ENCODE measurements at places on chromosomes 12 and 14. TPM values are rescaled to one million over a fixed set of nuclear protein-coding genes. Genes with fewer than 3 reads are reported as not detected.

DNA sequence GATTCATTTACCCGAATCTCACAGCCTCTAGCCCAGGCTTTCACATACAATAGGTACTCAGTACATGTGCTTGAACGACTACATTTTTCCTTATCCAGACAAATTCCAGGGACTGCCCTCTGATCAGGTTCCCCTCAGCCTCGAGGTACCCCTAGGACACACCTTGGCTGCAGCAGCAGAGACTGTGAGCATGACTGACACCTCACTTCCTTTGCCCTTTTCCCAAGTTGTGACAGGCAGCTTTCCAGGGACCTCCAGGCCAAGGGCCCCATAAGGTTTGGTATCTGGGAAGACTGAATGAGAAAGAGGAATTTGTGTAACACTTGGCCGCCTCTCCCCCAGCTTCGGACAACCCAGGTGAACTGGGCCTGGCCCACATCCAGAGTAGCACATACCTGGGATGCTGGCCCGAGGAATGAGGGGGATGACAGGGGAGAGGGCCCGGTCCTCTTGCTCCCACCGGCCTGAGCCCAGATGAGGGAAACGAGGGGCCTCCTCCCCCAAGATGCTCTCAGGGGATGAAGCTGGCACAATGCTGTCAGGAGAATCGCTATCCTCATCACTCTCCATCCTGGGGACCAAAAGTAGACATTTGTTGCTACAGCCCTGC, 10.2 kb upstream of the PRKAG1 start:
- DNase-seq, result no peak

Gene SLC25A47
- 0.04 TPM for total RNA-seq

Gene ADAMTS20
- total RNA-seq, result not detected

- no peak for DNase-seq
These were observed 68.8 kb downstream of the EXOC5 start for GRCh38 chr14:57199921-57200320.

- no peak for DNase-seq
These were observed 248.7 kb upstream of the PELI2 start for GRCh38 chr14:55869397-55870049.

DNA sequence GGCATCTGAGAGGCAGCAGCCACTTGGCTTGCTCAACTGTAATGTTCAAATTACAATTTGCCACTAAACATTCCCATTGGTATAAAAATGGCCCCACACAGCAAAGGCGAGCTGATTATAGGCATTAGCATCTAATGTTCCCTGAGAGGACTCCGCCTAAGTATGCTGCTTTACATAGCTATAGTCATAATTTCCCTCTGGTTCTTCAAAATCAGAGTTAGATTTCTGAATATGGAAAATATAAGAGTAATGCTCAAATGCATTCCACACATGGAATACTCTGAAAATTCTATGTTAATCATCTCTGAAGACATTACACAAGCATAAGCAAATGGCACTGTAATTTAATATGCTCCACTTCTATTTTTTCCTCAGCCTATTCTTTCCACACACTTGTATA, 83.7 kb upstream of the BTG1 start:
- DNase-seq, result no peak

Gene PPP4R4
- not detected for total RNA-seq

GRCh38 chr12:104473374-104473983, 16.7 kb downstream of the CHST11 start:
- DNase-seq, result no peak

DNA sequence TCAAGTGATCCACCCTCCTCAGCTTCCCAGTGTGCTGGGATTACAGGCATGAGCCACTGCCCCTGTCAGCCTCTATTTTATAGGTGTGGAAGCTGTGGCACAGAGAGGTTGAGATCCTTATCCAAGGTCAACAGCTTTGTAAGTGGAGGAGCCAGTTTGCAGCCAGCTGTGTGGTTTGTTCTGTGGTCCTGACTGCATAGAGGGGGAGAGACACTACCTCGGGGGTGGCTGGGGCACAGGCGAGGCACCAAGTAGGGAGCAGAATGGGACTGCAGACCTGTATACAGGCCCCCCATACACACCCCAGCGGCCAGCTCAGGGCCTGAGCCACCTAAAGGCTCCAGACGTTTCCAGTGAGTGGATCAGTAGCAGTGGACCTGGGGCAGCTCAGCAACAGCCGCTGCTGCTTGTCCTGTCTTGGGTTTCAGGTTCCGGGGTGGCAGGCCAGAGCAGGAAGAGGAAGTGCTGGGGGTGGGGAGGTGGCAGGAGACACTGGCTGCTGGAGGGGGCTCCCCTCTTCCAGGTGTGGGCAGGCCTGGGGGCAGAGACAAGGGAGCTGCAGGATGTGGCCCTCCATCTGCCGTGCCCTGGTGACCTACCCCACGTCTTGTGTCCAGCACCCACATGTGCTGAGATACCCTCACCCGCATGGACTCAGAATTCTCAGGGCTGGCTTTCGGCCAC, 11.0 kb downstream of the ORAI1 start:
- DNase-seq, result no peak

- no peak for DNase-seq
These were observed 7.0 kb upstream of the SERPINA1 start for GRCh38 chr14:94395282-94395887.

DNA sequence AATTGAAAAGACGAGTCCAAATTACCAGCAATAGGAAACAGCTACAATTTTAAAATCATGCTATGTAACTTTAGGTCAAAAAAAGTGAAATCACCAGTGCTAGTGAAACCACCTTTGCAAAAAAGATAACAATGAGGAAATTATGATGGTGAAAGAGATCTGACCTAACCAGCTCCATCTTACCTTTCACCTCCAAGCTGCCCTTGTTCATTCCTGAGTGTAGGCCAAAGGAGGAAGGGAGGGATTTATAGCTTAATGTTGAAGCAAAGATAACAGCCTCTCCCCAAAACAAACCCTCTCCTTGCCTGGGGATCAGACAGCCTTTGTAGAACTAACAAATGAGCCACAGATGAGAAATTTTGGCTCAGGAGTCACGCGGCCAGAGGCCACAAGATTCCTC, 83.2 kb upstream of the EIF5 start:
- DNase-seq, result no peak

DNA sequence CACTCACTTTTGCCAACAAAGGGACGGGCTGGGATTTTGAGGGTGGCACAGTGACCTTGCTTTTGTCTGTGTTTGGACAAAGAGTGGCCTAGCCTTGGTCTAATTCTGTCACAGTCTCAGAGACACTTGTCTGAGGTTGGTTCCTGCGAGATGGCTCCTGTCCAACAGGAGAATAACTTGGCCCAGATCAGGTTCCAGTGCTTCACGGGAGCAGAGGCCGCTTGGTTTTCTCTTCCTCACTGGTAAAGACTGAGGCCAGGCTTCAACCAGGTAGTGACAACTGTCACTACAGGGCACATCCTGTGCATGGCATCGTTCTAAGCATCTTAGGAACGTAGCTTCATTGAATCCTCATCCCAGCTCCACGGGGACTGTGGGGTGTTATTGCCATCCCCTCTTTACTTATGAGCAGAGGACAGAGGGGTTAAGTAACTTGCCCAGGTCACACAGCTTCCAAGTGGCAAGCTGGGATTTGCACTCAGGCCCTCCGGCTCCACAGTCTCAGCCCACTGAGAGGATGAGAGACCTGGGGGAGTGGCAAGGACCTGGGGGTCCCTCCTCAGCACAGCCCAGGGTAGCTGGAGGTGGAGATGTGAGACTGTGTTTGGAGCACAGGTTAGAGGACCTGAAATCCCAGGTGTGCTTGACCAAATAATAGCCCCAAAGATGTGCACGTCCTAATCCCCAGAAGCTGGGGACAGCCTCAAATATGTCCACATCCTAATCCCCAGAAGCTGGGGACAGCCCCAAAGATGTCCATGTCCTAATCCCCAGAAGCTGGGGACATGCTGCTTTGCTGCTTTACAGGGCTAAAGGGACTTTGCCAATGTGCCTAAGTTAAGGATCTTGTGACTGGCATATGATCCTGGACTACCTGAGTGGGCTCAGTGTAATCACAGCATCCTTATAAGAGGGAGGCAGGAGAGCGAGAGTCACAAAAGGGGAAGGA, 179.2 kb upstream of the RTL1 start:
- DNase-seq, result no peak

- no peak for DNase-seq
These were observed 18.0 kb upstream of the PHETA1 start for GRCh38 chr12:111386885-111387284.

Gene NINJ2
- 0.66 TPM for total RNA-seq

DNA sequence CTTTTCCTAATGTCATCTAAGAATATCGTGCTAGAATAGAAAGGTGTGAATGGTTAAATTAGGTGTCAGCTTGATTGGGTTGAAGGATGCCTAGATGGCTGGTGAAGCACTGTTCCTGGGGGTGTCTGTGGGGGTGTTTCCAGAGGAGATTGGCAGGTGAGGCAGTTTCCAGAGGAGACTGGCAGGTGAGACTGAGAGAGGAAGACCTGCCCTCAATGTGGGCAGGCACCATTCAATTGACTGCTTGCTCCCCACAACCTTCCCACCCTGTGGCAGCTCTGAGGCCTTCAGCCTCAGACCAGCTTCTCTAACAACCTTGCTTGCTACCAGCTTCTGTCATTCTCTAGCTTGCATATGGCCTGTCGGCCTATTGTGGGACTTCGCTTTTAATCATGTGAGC, 9.2 kb downstream of the RNASE9 start:
- DNase-seq, result no peak

Gene LRTM2
- total RNA-seq, result not detected

DNA sequence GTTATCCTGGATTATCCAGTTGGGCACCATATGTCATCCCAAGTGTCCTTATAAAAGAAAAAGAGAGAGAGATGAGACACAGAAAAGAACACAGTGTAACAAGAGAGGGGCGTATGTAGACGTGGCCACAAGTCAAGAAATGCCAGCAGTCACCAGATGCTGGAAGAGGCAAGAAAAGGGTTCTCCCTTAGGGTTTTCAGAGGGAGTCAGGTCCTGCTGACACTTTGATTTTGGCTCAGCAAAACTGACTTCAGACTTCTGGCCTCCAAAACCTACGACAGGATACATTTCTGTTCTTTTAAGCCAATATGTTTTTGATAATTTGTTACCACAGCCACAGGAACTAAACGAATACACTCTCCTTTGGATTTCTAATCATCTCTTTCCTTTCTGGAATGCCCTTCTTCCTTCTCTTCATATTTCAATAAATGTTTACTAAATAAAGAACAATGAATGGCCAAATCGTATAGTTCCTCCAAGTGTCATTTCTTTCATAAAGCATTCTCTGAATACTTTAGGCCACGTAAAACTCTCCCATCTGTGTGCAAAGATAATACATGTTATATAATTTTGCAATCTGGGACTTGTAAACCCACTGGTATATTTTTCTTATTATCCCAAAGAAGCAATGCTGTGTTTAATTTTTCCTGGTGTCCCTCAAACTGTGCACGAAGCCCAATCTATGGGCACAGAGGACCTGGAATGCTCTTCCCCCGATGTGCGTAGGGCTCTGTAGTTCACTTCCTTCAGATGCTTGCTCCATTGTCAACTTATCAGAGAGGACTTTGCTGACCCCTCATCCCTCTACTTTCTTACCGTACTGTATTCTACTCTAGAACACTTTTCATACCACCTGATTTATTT, 303.6 kb downstream of the CEP128 start:
- DNase-seq, result no peak

Gene RERG
- not detected for total RNA-seq

GRCh38 chr12:124956571-124956970, 32.4 kb downstream of the DHX37 start:
- no peak for DNase-seq

GRCh38 chr12:125201090-125201489, 135.9 kb downstream of the AACS start:
- no peak for DNase-seq

Gene GLIPR1L1
- not detected for total RNA-seq

- no peak for DNase-seq
These were observed 55.3 kb downstream of the DERA start for GRCh38 chr12:15966426-15966825.

DNA sequence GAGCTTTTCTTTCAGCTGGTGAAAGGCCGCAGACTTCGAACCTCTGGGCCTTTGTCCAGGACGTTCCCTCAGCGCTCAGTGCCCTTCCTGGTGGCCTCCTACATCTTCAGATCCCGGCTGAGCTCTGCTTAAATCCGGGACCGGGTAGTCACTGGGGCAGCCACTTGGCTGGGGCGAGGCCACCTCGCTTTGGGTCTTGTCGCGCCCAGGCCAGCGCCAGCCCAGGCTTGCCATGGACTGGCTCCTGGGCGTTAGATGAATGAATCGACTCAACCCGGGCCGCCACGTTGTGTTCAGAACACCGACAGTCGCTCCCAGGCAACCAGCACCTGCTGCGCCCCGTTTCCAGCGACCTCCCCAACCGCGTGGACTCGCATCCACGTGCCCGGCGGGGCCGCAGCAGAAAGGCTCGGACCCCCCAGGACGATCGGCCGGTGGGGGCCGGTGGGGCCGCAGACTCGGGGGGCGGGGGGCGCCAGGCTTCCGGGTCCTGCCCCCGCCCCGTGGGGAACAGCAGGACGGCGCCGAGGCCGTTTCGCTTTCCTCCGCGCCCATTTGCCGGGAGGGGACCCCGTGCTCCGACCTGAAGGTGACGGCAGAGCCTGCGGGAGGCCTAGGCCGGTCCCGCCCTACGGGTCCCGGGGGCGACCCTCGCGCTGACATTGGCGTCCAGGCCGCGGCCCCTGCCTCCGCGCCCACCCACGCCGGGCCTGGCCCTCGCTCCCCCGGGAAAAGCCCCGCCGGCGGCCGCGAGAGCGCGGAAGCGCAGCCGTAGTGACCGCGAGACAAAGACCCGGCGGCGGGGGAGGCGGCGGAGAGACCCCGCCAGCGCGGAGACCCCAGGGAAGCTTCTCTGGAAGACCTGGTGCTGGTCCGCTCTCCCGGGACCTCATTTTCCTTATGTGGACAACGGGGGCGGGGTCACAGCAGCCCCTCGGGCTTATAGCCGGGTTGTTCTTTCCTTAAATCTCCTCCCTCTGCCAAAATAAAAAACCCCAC, 37.3 kb upstream of the RCOR1 start:
- no peak for DNase-seq

Gene C12orf54
- not detected for total RNA-seq

GRCh38 chr14:72704502-72704901, 189.4 kb downstream of the DPF3 start:
- DNase-seq, result no peak

DNA sequence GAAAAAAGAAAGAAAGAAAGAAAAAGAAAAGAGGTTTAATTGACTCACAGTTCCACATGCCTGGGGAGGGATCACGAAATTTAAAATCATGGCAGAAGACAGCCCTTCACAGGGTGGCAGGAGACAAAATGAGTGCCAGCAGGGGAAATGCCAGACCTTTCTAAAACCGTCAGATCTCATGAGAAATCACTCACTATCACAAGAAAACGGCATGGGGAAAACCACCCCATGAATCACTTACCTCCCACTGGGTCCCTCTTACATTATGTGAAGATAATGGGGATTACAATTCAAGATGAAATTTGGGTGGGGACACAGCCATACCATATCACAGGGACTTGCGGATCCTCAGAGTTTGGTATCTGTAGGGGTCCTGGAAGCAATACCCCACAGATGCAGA, 16.3 kb upstream of the EGLN3 start:
- DNase-seq, result no peak

- no peak for DNase-seq
These were observed 30.4 kb downstream of the RAP1B start for GRCh38 chr12:68641138-68641537.

Gene PDE3A
- 48.4 TPM for total RNA-seq
